ENCODE measurements at places on chromosomes 2 and 18.

DNA sequence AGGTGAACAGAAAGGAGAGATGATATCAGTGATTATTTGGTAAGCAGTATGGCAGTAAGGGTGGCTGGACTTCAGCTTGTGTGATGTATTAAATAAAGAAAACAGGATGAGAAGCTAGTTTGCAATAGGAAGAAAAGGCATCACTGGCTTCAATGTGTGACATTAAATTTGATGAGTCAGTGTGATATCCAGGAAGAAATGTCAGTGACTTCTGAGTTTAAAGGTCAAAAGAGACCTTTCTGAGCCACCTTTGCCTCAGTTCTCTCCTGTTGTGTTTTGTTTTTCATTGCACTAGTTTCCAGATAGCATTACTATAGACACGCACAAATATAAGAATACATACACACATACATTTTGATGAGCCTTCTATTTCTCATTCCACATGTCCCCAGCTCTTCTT lies 105.6 kb downstream of the PIGN start:
- no peak for DNase-seq

- DNase-seq, result no peak
These were observed 62.4 kb downstream of the WDPCP start for GRCh38 chr2:63525905-63526304.

DNA sequence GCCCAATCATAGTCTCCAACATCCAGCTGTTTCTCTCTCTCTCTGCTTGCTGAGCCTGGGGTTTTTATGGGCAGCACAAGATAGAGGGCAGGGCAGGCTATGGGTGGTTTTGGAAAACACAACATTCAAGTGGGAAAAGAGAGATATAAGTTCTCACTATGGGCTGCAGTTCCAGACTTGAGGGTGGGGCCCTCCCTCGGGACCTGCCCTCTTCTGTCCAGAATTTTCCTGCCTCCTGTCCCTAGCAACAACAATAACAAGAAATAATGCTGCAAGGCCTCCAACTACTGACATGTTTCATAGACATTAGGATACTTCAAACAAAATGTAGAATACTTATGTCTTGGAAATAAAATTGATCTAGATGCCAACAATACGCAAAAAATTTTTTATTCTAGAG lies 107.8 kb downstream of the C18orf54 start:
- no peak for DNase-seq

DNA sequence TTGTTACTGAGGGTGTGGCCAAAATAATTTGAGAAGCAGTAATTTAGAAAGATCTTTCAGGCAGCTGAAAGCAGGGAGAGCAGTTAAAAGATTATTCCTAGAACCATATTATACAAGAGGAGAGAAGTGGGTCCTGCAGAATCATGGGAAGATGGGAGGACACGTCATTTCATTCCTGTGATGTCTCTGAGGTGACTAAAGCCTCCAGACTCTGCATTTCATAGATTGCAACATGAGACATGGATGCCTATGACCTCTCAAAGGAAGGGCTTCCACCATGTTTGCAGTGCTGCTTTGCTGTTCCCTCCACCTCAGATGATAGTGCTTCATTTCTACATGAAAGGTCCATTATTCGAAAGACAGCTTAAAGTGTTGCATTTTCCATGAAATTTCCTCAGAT lies 788.4 kb downstream of the TSN start:
- DNase-seq, result no peak

DNA sequence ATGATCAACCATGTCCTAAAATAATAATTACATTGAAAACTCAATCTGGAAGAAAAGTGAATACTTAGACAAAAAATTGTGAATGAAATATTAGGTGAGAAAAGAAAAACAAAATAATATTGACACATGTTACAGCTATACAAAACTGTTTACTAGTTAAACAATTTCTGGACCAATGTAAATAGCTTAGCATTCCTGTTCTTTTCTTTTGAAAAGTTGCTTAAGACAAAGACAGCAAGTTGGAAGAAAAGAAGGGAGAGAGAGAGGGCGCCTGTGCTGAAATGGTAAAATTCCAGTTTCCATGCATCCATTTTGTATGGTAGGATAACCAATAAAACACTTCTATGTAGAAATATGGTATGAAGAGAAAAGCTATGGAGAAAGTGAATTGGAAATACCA lies 94.1 kb upstream of the RFX8 start:
- DNase-seq, result no peak

- DNase-seq, result no peak
These were observed 38.7 kb downstream of the TTC39C start for GRCh38 chr18:24053211-24053610.

GRCh38 chr18:5584746-5585417 lies 41.1 kb upstream of the EPB41L3 start:
- DNase-seq, result no peak

DNA sequence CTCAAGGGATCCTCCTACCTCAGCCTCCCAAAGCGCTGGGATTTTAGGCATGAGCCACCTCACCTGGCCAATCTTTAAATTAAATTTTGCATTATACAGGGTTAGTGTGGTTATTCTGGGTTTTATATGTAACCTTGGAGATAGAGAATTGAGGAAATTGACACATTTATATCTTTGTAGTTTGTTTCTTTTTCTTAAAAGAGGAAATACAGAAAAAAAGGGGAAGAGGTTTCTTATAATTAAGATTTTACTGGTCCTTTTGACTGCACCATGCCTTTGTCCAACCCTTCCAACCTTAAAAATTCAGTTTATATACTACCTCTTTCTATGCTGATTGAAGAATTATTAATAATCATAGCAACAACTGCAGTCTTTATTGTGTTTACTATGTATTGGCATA lies 210.1 kb upstream of the STON1 start:
- no peak for DNase-seq

DNA sequence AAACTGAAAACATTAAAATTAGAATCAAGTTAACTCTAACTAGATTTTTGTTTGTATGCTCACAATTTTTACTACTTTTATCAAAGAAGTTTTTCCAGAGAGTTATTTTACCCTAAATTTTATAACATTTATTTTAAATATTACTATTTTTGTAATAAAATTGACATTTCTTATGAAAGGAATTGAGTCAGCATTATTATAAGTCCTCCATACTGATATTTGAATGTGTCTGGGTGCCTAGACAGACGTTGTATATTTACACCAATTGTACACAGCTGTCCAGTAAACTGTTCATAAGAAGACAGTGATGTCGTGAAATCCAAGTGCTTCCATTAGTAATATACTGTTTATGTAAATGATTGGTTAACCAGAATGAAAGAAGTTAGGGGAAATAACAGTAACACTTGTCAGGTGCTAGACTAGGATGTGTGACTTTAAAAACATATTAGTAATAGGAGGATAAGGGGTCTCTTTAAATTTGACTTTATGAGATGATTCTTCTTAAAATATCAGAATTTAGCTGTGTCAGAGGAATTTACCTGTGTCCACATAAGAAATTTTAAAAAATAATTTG lies 73.7 kb downstream of the TANK start:
- DNase-seq, result no peak

- no peak for DNase-seq
These were observed 363.1 kb downstream of the NUP35 start for GRCh38 chr2:183487326-183487725.

DNA sequence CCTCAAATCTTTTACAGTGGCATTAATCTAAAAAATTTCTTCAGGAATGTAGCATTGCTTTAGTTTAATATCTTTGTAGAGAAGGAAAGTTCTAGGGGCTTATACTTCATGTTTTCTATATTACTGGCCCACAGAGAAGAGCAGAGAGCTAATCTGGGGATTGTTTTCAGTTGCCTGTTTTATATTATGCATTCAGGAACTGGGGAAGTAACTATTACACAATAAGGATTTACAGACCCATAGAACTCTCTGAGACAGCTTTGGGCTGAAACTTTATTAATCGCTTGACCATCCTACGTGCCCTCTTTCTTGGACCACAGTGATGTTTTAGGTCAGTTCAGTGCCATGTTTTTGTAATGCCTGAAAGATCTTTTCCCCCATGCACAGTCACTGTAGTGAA lies 29.9 kb downstream of the BIRC6 start:
- no peak for DNase-seq

- DNase-seq, result no peak
These were observed 811 bp upstream of the SCG2 start for GRCh38 chr2:223602972-223603371.

- no peak for DNase-seq
These were observed 2119.8 kb upstream of the CELF4 start for GRCh38 chr18:39685303-39685902.

- peak; percentile 45 for DNase-seq
These were observed 5.2 kb downstream of the PRLH start for GRCh38 chr2:237571551-237571950.
